ENCODE measurements at places on chromosomes 11 and 22.

DNA sequence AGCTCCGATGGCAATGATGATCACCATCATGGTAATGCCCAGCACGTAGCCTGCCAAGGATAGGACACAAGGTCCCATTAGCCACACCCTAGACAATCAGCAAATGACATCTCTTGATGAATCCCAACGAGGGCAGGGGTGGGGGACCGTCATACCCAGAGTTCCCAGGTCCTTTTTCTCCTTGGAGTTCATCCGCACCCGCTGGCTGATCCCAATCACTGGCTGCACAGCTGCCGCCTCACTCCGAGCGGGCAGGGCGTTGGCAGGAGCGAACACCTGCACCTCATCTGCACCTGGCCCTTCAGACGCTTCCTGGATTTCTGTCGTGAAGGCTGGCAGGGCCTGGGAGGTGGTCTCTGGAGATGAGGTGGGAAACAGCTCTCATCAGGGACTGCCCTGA is 2.9 kb downstream of the PIK3IP1 start:
- no peak for DNase-seq

DNA sequence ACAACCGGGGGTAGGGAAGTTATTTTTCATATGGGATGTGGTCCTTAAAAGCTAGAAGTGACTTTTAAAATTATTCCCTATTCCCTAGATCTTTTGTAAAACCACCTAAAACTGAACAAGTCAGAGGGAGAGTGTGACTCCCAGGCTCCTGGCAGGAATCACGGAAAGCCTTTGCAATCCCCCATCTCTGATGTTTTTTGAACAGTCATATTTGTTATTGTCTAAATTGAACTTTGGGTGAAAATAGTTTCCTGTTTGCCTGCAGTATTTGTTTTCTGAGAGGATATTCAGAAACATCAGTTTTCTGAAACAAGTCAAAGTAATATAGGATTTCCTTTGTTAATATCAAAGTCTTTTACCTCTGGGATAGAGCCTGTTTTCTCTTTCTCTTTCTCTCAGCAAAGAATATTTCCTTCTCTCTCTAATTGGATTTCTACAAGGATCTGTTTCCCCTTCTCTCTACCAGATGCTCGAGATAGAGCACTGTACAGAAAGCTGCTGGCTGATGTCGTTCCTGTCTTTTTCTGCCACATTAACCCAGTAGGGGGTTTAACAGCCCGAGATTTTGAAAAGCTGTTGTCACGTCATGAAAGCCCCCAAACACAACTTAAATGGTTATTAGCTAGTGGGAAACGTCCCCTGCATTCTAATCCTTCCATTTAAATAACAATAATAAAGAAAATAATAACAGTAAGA is 132.2 kb upstream of the PITPNB start:
- DNase-seq = no peak

DNA sequence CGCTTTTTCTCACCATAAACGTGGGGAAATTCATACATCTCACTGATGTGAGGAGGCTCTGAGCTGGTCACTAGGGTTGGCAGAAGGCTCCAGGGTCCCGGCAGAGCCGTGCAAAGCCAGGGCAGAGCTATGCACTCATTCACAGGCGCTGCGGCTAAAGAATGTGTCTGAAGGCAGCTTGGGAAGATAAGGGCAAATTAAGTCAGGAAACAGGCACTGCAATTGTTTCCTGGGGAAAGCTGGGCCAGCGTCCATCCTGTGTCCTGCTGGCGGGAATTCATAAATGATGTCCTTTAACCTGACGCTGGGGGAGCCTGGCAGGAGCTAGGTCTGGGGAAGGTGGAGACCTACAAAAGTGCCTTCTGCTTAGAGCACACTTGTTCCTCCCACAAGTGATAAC is 27.6 kb downstream of the PKNOX2 start:
- DNase-seq = no peak

DNA sequence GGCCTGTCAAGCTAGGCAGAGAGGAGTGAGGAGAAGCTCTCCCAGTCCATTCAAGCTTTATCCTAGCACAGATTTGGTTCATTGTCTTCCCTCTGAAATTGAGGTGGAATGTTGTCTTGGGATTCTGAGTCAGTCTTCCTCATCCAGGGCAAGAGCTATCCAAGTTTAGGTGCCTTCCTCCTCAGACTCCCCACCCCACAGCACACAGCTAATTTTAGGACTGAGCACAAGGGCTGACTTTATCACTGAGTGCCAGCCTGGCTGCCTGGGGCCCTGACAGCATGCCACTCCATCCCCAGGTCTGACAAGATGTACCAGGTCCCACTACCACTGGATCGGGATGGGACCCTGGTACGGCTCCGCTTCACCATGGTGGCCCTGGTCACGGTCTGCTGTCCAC is 2.6 kb downstream of the PGAP2 start:
- no peak for DNase-seq

DNA sequence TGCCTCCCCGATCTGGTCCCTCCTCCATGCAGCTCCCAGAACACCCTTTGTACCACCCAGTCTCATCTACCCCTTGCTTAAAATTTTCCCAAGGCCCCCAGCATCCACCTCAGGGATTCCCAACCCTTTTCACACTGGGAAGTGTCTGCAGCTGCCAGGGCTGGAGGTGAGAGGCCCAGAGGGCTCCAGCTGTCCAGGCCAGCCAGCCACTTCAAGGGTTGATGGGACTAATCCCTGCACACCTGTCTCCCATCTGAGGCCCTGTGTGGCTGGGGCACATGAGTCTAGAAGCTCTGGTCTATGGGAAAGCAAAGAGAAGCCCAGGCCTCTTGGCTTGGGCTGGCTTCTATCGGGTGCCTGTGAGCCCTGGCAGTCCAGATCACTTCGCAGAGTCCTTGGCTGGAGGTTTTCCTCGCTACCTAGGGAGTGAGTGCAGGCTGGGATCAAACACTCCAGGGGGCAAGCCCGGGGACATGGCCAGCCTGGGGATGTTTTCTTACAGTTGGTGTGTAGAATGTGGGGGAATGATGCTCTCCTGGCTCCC is 41.1 kb upstream of the TPBGL start:
- DNase-seq = no peak

- no peak for DNase-seq
These were observed 47.7 kb downstream of the CWC15 start for GRCh38 chr11:94925422-94926270.

DNA sequence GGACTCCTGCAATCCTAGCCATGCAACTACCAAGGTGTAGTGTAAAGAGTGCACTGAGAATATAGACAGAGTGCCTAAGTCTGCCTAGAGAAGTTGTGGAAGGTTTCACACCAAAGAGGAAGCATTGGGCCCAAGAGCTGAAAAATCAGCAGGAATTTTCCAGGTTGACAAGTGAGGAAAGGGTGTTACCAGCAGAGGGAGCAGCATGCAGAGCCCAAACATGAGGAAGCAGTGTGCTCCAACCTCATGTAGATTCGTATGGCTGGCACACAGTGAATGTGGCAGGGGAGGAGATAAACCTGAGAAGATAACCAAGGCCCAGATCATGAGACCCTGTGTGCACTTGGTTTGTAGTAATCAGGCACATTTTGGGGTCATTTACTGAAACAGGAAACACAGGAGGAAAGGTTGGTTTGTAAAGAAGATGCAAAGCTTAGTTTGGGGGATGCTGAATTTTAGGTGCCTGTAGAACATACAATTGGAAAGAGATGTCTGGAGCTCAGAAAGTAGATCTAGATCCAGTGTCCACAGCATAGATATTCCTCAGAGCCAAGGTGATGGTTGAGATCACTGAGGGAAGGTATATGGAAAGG is 1.7 kb downstream of the HPX start:
- DNase-seq = peak; percentile 44

DNA sequence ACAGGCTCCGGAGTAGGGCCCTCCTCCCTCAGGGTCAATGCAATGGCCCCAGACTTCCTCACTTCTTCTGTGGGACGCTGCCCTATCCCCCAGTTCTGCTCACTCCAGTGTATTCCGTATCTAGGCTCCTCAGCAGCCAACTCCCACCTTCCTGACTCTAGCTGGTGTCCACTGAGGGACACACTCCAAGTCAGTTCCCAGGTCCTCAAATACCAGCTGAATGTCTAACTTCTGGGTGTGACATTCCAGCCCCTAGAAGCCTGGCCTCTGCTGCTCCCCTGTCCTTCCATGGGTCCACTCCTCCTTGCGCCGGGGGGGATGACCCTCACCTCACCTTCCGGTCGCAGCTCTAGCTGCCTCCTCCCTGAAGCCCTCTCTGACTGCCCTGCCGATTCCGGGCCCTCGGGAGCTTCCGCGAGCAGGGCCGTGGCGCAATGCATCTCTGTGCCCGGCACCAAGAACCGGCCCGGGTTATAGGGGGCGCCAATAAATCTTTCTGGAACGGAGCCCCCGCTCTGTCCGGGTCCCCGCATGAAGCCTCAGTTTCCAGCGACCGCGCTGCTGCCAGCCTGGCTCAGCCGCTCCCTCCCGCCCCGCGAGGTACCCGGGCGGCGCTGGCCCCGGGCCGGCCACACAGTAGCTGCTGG is 15.4 kb downstream of the BAD start:
- no peak for DNase-seq

DNA sequence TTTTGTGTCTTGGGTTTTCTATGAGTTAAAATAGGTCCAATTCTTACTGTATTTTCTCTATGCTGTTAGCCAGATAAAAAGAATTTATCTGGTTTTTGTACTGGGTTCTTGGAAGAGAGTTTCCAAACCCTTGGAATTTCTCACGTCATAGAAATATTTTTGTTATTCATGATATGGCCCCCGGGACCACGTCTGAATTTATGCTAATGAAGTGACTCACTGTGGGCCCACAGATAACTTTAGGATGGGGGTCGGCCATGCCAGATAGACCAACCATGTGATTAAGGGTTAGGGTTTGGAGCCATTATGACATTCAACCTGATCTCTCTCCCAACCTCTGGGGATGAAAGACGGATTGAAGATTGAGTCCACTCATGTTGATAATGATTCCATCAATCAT is 35.6 kb upstream of the DDI1 start:
- DNase-seq = no peak

GRCh38 chr11:125202362-125202880 is 37.9 kb downstream of the PKNOX2 start:
- DNase-seq = no peak

DNA sequence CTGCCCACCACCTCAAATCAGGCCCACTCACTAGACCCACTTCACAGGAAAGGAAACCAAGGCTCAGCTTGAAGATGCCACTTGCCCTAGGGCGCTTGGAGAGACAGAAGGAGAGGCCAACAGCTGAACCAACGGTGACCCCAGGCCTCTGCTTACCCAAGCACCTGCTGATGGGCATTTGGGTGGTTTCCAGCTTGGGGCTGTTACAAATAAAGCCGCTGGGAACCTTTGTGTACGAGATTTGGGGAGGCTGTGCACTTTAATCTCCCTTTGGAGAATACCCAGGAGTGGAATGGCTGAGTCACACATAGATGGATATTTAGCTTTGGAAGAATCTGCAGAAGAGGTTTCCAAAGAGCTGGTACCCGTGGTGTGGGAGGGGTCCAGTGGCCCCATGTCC is 50.9 kb upstream of the LINC01488 start:
- no peak for DNase-seq

DNA sequence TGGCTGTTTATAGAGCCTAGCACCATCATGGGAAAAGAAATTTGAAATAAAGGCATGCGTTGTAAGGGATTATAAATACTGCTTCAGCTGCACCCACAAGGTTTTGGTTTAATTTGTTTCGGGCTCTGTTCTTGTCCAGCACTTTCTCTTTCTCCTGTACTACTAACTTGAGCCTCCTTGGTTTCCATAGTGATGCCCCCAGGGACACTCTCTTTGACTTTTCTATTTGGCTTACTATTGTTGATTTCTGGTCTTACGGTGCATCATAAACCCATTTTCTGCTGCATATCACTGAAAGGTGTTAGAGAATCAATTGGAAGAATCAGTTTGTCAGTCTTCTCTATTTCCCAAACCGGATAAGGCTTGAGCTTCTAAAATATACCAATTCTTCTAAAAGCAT is 1674.3 kb upstream of the RAG2 start:
- no peak for DNase-seq

DNA sequence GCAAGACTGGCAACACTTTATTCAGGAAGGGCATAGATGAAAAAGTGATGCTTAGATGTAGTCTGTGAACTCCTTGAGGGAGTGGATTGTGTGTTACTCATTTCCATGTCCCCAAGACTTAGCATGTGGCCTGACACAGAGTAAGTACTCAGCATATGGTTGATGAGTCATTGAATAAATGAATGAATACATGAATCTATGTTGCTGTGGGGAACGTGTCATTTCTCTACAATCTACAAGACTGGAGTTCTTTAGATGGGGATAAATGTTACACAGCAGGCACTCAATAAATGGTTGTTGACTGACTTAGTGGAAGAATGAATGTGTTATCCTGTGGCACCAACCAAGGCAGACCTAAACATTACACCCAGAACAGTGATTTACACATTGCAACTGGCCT is 17.9 kb downstream of the BPIFC start:
- no peak for DNase-seq

DNA sequence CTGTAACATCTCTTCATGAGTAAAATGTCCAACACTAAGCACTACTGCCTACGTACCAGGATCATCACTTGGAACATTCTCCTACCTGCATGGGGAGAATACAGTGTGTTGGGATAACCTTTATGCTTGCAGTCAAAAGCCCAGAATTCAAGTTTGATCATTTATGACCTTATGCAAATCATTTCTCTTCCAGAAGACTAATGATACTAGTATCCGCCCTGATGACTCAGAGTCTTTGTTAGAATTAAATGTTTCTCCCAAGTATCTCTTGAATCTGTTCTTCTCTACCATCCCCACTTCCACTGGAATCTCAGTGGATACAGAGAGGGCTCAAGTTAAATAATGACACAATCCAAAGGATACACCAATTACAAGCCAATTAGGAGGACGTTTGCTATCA is 12.4 kb downstream of the MAJIN start:
- DNase-seq = no peak
